ENCODE measurements at places on chromosomes 2 and 18.

DNA sequence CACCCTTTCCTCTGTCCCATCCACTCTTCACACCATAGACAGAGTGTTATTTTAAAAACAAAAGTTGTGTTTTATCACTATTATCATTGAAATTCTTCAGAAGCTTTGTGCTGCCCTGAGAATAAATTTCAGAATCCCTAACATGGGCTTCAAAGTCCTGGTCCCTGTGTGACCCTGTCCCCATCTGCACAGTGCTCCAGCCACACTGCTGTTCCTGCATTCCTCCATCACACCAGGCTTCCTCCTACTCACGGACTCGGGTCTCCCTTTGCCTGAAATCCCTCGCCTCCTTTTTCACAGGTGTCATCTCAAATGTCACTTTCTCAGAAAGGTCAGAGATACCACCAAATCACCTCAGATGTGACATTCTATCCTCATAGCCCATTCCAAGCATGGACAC, 8.2 kb upstream of the DTNA start:
- DNase-seq: no peak

DNA sequence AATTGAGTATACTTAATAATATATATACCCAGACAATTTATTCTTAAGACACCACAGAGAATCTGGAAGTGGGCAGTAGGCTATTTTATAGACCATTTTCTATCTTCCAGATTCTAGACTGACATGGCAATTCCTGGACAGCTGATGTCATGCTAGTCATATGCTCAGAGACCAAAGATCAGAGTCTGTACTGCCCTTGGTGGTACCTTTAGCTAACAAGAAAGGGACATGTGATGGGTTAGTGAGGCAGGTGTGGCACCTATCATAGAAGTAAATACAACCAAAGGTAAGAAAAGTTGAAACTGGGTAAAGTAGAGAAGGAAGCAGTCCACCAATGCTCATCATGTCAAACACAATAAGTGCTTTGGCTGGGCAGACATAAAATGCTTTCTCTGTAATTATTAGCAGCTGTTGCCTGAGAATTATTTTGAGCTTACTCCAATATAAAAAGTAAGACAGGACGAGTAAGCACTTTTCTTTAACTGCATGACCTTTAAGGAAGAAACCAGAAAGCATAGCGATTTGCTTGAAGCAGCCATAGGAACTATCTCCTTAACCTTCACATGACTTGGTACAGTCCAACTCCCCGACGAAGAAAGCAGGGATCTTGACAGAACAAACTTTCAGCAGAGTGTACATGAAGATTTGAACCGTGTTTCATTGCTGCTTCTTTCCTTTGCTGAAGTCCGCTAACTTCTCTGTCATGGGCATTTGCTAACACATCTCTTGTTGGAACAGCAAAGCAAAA, 47.1 kb downstream of the SLC40A1 start:
- no peak for DNase-seq

DNA sequence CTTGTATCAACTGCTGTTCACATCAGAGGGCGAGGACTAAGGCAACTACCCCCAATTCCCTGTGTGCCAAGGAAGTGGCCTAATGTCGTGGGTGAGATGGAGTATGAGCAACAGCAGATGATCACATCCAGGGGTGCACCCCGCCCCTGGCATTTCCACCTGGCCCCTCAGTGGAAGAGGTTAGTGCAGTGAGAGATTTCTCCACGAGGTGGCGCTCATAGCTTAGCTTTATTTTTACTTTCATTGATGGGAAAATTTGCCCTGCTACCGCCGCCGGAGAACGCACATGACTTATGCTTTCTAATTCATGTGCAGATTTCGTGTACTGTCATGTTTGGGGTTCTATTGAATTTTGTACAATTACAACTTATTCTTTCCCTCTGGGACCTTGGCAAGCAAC, 470.6 kb upstream of the MEX3C start:
- peak; percentile 13 for DNase-seq

- no peak for DNase-seq
Observed at GRCh38 chr2:55712477-55713060, 18.9 kb upstream of the PNPT1 start.

DNA sequence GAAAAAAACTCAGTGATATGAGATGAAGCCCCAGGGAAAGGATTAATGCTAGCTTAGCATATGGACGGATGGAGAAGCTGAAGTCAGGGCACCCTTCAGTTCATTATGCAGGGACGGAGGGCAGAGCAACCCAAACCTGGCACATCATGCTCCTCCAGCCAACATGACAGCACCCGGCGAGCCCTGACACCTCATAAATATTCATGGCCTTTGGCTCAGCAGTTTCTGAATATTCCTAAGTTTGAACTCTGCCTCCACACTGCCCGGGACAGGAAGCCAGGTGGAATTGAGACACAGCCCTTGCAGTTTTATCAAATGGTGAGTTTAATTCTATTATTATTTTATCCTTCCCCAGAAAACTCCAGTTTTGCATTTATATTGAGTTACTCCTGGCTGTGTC, 87.3 kb upstream of the SH3BP4 start:
- no peak for DNase-seq

- DNase-seq: peak; percentile 28
Observed at GRCh38 chr18:46946656-46947282, 29.4 kb downstream of the KATNAL2 start.

DNA sequence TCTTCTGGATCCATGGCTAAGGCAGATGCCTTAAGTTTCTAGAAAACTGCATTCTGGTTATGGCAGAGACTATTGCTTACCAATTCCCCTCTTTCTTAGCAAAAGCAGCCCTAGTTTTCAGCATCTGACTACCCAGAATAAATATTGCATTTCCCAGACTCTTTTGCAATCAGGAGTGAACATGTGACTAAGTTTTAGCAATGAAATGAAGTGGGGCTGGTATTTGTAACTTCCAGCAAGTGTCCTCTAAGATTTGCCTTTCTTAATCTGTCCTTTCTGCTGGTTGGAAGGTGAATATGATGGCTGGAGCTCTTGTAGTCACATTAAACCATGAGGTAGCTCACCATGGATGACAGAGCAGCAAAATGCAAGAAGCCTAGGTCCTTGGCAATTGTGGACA, 132.9 kb upstream of the PKDCC start:
- no peak for DNase-seq

GRCh38 chr18:3932276-3932675, 482.3 kb downstream of the TGIF1 start:
- no peak for DNase-seq

- DNase-seq: no peak
Observed at GRCh38 chr18:61824733-61825363, 68.0 kb downstream of the RNF152 start.

- no peak for DNase-seq
Observed at GRCh38 chr2:108169982-108170625, 69.7 kb upstream of the SULT1C3 start.

DNA sequence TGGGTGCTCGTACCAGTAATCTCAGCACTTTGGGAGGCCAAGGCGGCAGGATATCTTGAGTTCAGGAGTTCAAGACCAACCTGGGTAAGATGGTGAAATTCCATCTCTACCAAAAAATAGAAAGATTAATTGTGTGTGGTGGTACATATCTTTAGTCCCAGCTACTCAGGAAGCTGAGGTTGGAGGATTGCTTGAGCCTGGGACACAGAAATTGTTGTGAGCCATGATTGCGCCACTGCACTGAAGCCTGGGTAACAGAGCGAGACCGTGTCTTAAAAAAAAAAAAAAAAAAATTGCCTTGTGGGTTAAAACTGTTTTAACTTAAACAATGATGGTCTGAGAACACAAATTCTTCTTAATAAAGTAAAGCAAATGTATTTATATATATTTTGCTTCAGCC, 49.6 kb downstream of the ATP9B start:
- no peak for DNase-seq

- no peak for DNase-seq
Observed at GRCh38 chr18:39414009-39414700, 1848.6 kb upstream of the CELF4 start.

- DNase-seq: no peak
Observed at GRCh38 chr18:46754188-46754587, 2.7 kb downstream of the ST8SIA5 start.

DNA sequence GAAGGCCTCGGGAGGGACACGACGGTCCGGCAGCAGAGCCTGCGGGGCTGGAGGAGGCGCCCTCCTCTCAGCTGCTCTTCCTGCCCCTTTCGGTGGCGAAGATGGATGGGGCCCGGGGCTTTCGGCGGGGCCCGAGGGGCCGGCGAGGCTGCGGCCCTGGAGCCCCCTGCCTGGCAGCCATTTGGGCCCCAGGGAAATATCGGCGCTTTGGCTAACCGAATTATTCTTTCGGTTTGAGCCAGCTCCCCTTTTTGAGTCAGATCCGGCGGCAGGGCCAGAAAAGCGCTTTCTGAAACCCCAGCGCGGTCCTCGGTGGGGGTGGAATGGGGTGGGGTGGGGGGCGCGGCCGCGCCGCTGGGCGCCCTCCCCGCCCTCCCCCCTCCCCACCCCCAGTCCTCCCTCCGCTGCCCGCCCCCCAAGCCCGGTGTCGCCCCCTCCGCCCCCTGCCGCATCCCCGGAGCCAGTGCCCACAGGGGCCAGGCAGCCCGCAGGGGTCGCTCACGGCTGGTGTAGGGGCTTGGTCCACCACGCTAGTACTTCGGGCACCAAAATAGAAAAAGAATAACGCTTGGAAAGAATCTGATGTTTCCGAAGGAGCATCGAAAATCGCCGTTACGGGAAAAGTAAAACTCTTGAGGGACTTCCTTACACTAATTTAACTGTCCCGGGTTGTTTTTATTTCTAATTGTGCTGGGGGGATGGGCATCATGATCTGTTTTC, 9.1 kb upstream of the ARID5A start:
- peak; percentile 75 for DNase-seq

GRCh38 chr18:72727038-72727655, 140.6 kb downstream of the NETO1 start:
- no peak for DNase-seq

DNA sequence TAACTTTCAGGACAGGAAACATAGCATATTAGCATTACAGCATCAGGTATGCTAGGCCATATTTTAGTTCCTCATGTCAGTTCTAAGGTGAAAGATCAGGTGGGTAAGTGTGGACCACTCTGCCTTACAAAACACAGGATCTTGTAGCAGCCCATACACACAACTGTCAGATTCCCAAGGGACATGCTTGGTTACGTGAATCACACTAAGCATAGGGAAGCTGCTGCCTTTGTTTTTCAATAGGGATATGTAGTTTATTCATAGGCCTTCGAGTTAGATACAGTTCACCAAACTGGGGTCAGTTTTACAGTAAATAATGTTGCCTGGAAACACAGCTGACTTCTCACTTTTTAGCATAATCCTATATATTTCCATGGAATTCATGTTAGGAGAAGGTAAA, 116.1 kb upstream of the OTX1 start:
- DNase-seq: no peak

GRCh38 chr2:42342061-42342794, 18.8 kb downstream of the COX7A2L start:
- no peak for DNase-seq

DNA sequence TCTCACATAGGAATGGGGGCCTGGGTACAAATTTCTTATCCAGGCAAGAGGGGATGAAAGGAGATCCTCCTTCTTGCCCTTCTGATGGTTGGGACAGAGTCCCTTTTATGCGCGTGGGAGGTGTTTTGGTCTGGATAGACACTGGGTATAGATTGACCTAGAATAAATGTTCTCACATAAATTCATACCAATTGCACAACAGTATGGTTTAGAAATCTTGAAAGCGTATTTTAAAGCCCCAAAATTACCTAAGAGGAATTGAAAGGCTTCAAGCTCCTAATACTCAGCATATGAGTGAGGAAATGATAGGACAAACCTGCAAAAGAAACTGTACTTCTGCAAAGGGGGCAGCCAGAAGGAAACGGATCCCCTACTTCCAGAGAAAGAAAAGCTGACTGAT, 2.6 kb upstream of the BCL2 start:
- no peak for DNase-seq

DNA sequence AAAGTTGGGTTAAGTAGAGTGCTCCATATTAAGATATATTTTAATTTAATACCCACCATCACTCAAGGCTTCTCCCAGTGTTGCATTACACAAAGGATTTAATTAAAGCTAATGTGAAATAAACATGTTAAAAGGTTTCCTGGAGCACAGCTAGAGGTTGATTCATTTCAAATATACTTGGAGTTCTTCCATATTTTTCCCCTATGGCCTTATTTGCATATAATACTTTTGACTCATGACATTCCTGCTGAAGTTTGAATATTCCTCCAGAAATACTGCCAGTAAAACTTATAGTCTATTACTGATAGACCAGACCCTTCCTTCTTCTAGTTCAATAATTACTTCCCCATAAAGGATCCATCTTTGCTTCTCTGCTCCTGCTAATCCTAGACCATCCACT, 227.5 kb downstream of the GULP1 start:
- DNase-seq: no peak

GRCh38 chr2:222623756-222624309, 32.1 kb downstream of the FARSB start:
- no peak for DNase-seq

- no peak for DNase-seq
Observed at GRCh38 chr2:230910546-230911177, 14.4 kb downstream of the GPR55 start.

- DNase-seq: no peak
Observed at GRCh38 chr18:62842898-62843297, 127.6 kb downstream of the PHLPP1 start.

DNA sequence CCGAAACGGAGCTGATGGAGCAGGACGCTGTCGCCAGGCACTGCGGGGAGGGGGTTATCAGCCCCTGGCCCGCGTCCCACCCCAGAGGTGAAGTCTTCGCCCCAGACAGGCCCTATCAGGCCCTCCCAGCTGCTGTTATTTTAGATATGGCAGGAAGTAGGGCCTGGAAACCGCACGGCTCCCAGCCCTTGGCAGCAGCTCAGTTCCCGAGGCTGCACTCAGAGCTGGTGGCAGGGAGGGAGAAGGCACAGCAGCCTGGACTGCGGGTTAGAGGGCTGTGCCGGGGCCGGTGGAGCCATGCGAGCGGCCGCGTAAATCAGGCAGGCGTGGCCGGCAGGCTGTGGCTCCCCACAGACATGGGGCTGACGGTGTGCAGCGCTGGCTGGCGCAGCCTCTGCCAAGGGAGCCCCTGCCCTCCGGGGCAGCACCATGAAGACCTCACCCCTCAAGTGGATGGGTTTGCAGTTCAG, 111.4 kb downstream of the NFATC1 start:
- DNase-seq: no peak

- DNase-seq: no peak
Observed at GRCh38 chr2:113167962-113168340, 5.8 kb upstream of the PSD4 start.

GRCh38 chr18:77977331-77977730, 727.7 kb downstream of the GALR1 start:
- no peak for DNase-seq

GRCh38 chr2:26534865-26535662, 57.1 kb upstream of the OTOF start:
- no peak for DNase-seq

- no peak for DNase-seq
Observed at GRCh38 chr2:226873051-226873620, 37.3 kb downstream of the RHBDD1 start.

GRCh38 chr2:106120432-106120831, 73.7 kb downstream of the UXS1 start:
- DNase-seq: no peak

DNA sequence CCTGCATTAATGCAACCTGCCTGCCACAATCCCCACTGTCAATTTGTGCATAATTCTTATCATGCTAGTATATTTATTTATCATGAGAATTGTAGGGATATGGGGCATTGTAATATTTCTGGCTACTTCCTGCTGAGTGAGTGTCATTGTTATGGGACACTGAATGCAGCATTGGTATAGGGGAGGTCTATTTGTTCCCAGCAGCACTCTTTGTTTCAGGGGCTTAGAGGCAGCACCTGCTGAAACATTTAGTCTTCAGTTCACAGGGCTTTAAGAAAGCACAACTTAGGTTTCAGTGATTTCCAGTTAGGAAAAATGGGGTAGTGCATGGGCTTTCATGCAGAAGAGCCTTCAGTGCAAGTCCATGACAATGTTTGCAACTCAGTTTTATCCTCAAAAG, 23.6 kb downstream of the SULT1C3 start:
- no peak for DNase-seq

Measured in stimulated activated CD8-positive, alpha-beta memory T cell treated with anti-CD3 and anti-CD28 coated beads, Interleukin-7, amount 100 ng/mL, for 48 hours (primary cell).